Left ventricle myocardium inferior (tissue), 1 donor: ENCODE measurements at places on chromosomes 13 and 19. TPM values are rescaled to one million over a fixed set of nuclear protein-coding genes. Genes with fewer than 3 reads are reported as not detected.

VSIG10L gene
- 0.66 TPM for total RNA-seq

DNA sequence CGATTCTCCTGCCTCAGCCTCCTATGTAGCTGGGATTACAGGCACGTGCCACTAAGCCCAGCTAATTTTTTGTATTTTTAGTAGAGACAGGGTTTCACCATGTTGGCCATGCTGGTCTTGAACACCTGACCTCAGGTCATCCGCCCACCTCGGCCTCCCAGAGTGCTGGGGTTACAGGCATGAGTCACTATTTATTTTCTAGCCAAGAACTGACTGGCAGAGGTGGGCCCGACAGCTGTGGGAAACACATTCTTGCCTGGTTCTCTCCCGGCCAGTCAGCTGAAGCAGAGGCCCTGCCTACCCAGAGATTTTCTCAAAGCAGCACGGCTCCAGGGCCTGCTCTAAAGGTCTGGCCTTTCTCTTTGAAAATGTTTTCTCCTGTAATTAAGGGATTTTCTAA is 108.0 kb downstream of the KCTD15 start:
- DNase-seq = no peak
- H3K4me3 ChIP-seq = no peak overlapping the region
- peaks cover 38% of the 10 kb centered on the region for H3K4me1 ChIP-seq

DNA sequence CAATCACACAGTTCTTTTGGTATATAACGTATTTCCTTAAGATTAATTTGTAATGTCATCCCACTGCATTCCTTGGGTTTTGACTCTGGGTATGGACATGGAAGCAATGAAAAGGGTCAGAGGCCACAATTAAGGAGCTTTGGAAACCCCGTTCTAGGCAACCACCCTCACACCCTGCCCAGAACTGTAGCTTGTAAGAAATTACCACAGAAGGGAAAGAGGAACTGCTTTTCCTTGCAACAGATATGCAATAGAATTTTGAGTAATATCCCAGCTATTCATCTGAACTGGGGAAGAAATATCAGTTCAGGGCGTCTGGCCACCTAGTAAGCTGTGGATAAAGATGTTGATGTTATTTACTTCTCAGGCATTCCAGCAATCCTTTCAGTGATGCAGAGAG is 985 bp upstream of the CLC start:
- H3K36me3 ChIP-seq = no peaks in the 10 kb centered on the region
- H3K4me3 ChIP-seq = no peak overlapping the region
- H3K27me3 ChIP-seq = peaks cover 59% of the 10 kb centered on the region

DNA sequence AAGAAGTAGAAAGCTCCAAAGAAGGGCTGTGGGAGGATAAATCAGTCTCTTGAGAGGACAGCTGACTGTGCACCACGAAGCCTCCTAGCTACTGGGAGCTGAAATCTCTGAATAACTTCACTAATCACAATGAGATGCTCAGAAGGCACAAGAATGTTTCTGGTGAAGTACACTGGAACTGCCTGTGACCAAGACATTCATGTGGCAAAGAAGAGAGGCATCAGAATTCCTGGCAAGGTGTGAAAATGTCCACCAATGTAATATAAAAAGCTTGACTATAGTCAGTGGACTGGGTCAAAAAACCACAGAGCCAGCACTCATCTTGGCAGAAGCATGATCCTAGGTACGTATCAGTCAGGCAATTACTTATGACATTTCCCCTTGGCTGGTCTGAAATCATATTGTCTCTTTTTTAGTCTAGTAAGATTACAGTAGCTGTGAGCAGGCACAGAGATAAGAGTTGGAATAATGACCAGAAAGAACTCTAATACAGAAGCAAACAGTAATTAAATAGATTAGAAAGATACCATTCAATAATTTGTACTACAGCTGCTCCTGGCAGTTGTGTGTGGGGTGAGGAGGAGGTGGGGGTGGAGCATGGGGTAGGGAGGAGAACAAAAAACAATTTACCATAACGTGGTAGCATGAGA is 434.7 kb downstream of the DIAPH3 start:
- DNase-seq = no peak
- no peak overlapping the region for H3K4me3 ChIP-seq
- H3K27me3 ChIP-seq = no peaks in the 10 kb centered on the region
- H3K27ac ChIP-seq = no peak overlapping the region
- H3K36me3 ChIP-seq = no peaks in the 10 kb centered on the region
